Astrocyte (in vitro differentiated cells and primary cell): ENCODE measurements at places on chromosomes 3 and 15. TPM values are rescaled to one million over a fixed set of nuclear protein-coding genes. Genes with fewer than 3 reads are reported as not detected.

DNA sequence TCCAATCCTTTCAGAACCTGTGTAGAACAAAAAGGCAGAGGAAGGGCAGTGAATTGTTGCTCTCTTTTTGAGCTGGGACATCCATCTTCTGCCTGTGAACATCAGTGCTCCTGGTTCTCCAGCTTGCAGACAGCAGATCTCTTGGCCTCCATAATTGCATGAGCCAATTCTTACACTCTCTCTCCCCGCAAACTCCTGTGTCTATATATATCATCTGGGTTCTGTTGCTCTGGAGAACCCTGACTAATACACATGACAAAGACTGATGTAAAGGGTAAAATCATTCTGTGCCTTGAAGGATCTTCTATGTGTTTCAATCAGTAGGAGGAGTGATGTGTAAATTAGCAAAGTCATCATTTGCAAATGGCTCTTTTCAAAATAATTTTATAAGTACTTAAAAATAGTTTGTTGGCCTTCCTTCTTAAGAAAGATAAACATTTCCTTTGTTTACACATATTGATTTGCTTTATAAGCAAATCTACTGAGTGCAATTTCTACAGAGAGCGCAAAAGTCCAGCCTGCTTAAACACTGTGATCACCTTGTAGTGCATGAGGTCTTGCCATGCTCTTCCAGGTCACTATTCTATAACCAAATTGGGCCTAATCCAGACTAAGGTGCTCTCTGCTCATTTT lies 154.9 kb upstream of the ANKRD28 start:
- DNase-seq, result peak; percentile 8

- DNase-seq, result no peak
These were observed 47.7 kb downstream of the ZNF385D start for GRCh38 chr3:21703291-21703690.

DNA sequence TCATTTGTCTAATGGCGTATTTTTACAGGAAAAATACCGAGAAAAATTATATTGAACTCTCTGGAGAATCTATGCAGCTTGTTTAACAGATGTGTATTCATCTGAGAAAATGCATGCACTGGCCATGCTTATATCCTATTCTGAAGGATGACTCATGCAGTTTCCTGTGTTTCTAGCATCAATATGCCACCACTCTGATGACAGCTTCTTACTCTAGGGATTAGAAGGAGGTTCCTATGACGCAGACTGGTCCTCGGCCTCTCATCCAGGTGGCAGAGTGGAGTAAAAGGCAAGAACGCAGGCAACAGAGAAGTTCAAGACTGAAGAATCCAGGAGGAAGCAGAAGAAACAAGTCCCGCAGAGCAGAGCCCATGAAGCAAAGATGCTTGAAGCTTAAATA lies 910.0 kb upstream of the ROBO1 start:
- DNase-seq, result peak; percentile 3

GRCh38 chr3:171327441-171328174 lies 132.6 kb downstream of the TNIK start:
- no peak for DNase-seq

- DNase-seq, result no peak
These were observed 604 bp downstream of the ISL2 start for GRCh38 chr15:76337059-76337695.

GRCh38 chr3:3666664-3667063 lies 132.6 kb upstream of the LRRN1 start:
- peak; percentile 36 for DNase-seq

GRCh38 chr3:38950581-38950980 lies 101.2 kb downstream of the SCN11A start:
- no peak for DNase-seq

GRCh38 chr3:63353383-63353782 lies 75.3 kb downstream of the SYNPR start:
- DNase-seq, result peak; percentile 67

GRCh38 chr15:52103217-52104207 lies 9.1 kb downstream of the BCL2L10 start:
- DNase-seq, result peak; percentile 97

GRCh38 chr3:177811112-177811511 lies 613.8 kb upstream of the TBL1XR1 start:
- DNase-seq, result no peak

DNA sequence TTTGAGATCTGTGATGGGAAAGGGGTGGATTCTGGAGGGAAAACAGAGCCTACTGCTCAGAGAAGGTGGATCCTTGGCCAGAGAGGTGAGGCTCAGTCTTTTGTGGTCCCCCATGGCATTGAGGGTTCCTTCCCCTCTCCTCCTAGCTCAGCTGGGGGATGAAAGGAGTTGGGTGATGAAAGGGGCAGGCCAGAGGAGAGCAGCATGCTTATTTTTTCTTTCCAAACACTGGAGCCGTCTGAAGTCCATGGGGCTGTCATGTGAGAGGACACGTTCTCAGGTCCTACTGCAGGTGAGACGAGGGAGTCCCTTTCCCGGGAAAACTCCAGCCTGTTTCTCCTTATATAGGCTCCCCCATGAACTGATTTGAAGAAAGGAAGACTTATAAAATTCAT lies 71.4 kb downstream of the SCN5A start:
- no peak for DNase-seq

GRCh38 chr15:68639926-68640600 lies 61.3 kb downstream of the CORO2B start:
- no peak for DNase-seq

LIPH gene
- 6.4 and 9.0 TPM in 2 replicates for total RNA-seq

CLSTN2 gene
- 80.9 and 85.0 TPM in 2 replicates for total RNA-seq

KPNA4 gene
- 80.8 and 105 TPM in 2 replicates for total RNA-seq

CACNA2D2 gene
- total RNA-seq, result 0.31 and 1.00 TPM in 2 replicates

NEK10 gene
- 3.2 and 3.4 TPM in 2 replicates for total RNA-seq

SLC24A5 gene
- not detected in 2 replicates for total RNA-seq

IL17RE gene
- 3.7 and 4.6 TPM in 2 replicates for total RNA-seq
